ENCODE measurements at places on chromosomes 1 and 21. TPM values are rescaled to one million over a fixed set of nuclear protein-coding genes. Genes with fewer than 3 reads are reported as not detected.

The PLCH2 gene
- 0.53 TPM for total RNA-seq

The PRKACB gene
- total RNA-seq: 28.8 TPM

The KCNA2 gene
- not detected for total RNA-seq

The PSMB4 gene
- total RNA-seq: 233 TPM

The VANGL2 gene
- total RNA-seq: 0.46 TPM

The SPRR2E gene
- total RNA-seq: not detected

The EDARADD gene
- not detected for total RNA-seq

The CLCNKA gene
- not detected for total RNA-seq

The TNFRSF4 gene
- total RNA-seq: 0.17 TPM

Data from smooth muscle cell of the pulmonary artery (primary cell).